CMK (cell line): ENCODE measurements at places on chromosomes 2 and 18.

GRCh38 chr2:200809506-200810251 is 2.0 kb upstream of the BZW1 start:
- DNase-seq: no peak

GRCh38 chr18:79797518-79798345 is at the start of gene KCNG2:
Gene KCNG2 (plus strand): TSS chr18:79797938. CDS start chr18:79863668, 65,730 bp downstream.
- no peak for DNase-seq

- DNase-seq: no peak
Observed at GRCh38 chr18:79326413-79327198, 69.1 kb upstream of the NFATC1 start.

GRCh38 chr2:200342654-200343053 is 36.2 kb downstream of the SPATS2L start:
- DNase-seq: no peak

DNA sequence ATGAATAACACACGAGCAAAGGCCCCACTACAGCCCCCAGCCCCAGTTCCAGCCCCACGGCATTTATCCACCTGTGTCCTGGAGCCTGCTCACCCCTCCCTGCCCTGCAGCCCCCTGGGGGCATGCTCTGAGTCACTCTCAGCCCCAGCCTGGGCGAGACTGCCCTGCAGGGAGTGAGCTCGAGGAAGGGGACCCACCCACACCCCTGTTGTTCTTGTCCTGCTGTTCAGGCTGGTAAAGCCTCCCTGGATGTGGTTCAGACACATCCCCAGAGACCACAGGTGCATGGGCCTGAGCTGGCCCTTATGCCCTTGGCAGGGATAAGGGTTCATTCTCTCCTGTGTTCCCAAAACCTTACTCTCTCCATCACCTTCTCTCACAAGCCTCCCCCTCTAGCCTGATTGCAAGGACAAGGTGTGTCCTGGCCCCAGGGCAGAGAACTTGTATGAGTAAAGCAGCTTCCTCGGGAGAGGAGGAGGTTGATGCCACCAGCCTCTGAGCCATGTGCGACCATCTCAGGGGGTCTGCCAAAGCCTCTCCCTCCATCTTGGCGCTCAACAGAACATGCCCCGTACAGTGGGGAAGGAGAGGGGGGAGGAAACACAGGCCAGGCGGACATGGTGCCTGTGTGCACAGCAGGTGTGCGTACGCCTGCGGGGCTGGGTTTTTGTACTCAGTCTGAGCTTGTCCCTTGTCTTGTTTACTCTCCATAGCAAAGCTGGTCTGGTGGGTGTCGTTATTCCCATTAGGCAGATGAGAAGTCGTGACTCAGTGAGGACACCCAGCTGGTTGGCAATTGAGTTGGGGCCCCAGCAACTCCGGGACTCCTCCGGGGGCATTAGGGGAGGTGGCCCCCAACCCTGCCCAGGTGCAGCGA is 64.4 kb downstream of the CIB4 start:
- DNase-seq: no peak

DNA sequence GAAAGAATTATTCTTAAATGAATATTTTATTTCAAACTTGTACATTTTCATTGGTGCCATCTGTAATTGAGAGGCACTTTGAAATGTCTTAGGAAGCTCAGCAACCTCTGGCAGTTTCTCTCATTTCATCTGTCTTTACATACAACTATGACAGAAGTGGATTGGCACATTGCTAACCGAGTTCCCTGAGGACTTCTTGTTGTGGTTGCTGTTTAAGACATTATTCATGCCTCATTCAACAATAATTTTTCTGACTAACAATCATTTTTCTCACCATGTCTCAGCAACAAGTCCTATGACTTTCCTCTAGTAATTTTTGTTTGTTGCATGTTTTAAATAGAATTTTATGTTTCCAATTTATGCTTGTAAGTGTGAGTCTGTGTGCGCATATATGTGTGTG is 284.0 kb upstream of the CWC22 start:
- DNase-seq: no peak

GRCh38 chr2:21930226-21930625 is 806.5 kb downstream of the TDRD15 start:
- DNase-seq: no peak

- no peak for DNase-seq
Observed at GRCh38 chr2:156486147-156486546, 50.0 kb downstream of the GPD2 start.

DNA sequence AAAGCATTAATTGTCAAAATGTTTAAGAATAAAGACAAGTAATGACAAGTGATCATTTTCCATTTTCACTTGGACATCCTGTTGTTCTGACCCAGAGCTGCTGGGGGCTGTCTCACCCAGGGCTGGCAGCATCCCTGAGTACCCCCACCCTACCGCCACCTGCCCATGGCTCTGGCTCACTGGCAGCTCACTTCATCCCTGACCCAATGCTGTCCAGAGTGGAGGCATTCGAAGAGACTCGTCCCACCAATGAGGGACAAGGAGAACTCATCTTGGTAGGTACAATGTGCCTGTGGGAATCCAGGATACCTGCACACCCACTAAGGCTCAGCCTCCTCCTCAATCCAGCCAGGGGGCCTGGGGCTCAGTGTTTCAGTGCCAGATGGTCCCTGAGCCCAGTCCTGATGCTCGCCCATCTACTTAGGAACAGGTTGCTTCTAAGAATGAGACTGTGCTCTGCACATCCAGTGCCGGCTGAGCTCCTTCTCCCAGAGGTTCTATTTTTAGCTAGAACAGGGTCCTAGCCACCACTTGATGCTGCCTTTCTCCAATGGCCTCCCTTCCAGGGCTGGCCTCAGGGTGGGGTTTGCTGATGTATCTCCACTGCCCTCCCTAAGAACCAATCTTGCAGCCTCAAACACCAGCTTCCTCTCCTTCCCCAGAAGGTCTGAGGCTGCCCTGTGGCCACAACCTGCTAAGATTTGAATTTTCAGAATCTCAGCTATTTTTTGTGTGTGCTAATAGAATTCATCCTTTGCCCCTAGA is 53.7 kb downstream of the ADD2 start:
- no peak for DNase-seq

- peak; percentile 26 for DNase-seq
Observed at GRCh38 chr2:197704434-197705120, 592 bp upstream of the MARS2 start.

DNA sequence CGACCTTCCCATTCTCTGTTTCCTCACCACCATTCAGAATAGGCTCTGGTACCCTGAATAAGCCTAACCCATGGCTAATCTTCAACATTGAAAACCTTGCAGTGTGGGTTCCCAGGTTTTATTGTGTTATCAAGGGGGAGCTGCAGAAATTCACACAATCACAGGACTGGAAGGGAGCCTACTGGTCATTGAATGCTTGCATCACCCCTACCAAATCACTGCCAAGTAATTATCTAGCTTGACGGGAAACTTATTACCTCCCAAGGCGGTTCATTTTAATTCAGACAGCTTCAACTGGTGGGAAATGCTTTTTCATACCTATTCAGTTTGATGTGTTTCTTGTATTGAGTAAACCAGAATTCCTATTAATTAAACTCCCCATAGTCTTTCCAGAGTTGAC is 33.6 kb upstream of the EFEMP1 start:
- DNase-seq: no peak

- no peak for DNase-seq
Observed at GRCh38 chr18:67513280-67513679, 3.2 kb downstream of the DSEL start.

DNA sequence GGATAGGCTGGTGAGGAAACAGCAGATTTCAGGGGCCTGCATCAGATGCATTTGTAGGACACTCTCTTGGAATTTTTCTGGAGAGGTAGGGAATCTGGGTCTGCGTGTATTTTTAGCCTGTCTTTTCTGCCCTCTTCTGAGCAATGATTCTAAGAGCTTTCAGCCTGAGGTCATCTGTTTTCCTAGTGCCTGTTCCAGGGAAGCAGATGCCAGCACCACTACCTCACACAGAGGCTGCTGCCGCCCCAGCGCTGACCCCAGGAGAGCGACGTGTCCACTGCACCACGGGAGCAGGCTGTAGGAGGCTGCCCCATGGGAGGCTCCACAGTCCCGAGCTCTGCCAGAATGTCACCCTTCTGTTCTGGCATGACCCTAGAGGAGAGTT is 316.5 kb downstream of the CYP26B1 start:
- DNase-seq: no peak

DNA sequence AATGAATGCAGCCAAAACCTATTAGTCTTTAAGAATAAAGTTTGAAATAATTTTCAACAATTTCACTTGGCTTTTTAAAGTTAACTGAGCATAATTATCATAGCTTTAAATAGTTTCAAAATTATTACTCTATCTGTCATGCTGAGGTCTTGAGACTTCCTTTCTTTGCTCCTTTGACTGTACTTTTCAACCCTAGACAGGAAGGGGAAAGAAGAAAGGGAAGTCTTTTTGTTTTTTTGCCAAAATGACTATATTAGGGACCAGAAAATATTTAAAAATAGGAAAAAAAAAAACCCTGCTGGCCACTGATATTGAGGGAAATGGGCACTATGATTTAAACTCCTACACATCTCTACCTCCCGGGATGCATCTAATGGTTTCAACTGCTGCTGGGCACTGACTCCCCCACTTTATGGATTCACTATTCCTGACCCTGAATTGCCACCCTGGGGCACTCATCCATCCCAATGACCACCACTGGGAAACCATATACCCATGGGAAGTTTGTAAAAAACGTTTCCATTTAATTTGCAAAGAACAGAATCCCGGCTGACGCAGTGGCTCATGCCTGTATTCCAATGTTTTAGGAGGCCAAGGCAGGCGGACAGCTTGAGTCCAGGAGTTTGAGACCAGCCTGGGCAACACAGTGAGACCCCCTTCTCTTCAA is 50.5 kb downstream of the GAREM1 start:
- no peak for DNase-seq

DNA sequence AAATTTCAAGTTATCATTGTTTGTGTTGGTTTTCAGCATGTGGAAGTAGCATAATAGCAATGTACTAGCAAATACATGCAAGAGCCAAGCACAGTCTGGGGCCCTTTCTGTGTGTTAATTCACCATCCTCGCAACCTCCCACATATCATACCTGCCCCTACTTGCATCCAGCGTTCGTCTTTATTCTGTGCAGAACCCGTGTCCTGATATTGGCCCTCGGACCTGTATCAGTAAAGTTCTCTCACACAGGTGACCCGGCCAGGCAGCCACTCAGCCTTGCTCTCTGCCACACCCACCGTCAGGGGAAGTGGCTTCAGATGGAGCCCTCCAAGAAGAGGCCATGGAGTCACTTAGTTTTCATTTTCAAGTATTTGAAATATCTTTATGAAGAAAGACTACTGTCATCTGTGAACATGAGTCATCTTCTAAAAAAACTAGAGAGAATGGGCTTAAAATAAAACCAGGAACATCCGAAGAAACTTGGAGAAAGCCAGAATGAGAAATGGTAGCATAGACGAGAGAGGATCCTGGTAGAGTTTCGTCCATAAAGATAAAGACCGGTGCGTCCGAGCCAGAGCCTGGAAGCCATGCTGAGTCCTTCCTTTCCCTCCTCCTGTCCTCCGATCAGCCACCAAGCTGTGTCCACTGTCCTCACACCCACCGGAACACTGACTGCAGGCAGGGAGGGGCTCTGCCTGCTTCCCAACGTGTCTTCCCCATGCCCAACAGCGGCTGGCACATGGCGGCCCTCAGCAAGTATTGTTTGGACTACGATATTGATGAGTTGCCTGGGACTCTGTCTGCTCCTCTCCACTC is 57.3 kb upstream of the RPL31 start:
- no peak for DNase-seq

DNA sequence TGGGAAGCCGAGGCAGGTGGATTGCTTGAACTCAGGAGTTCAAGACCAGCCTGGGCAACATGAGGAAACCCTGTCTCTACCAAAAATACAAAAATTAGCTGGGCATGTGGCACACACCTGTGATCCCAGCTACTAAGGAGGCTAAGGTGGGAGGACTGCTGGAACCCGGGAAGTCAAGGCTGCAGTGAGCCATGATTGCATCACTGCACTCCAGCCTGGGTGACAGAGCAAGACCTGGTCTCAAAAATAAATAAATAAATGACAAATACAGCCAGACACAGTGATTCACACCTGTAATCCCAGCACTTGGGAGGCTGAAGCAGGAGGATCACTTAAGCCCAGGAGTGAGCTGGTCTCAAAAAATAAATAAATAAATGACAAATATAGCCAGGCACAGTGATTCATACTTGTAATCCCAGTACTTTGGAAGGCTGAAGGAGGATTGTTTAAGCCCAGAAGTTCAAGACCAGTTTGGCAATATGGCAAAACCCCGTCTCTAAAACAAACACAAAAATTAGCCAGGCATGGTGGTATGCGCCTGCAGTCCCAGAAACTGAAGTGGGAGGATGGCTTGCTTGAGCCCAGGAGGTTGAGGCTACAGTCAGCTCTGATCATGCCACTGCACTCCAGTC is 6.2 kb downstream of the KANSL3 start:
- DNase-seq: no peak

- no peak for DNase-seq
Observed at GRCh38 chr2:189538402-189538801, 42.2 kb downstream of the SLC40A1 start.
